Activated T-helper 2 cell treated with anti-CD3 and anti-CD28 coated beads, Interferon-gamma antibody, Interleukin-2, Interleukin-4, amounts not matched to agents 10 μg/mL and 5 μg/mL and 100 μg/mL, durations not matched to agents 14 hours and 24 hours and 36 hours (primary cell): ENCODE measurements at places on chromosomes 7 and 10.
A peak's percentile ranks its signal among the peaks of the same experiment; 100 is the strongest.

DNA sequence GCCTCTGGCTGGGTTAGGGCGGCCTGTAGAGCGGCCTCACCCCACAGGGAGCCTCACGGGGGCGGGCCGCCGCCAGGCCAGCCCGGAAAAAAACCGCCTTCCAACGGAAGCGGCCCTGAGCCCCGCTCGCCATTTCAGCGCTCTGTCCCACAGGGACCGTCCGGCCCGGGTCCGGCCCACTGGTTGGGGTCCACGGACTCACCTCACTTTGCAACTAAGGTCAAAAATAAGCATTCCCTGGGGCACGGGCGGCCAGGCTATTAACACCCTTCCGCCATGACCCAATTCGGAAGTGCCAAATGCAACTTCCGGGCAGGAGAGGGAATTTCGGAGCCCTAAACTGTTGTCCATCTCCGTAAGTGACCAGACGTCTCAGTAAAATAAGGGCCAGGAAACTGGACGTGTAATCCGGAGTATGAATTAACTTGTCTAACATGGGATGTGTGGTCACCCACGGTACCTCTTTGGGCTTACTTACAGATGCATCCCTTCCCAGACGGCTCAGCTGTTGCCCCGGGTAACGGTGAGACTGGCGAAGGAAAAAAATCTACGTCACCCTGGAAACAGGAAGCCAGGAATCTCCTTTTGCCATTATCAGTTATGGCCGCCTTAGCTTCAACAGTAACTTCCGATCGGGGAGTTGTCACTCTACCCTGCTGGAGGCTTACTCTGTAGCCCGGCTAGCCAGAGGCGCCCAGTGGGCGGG, at the start of gene BBIP1:
Gene BBIP1 (minus strand): TSS at position 538 of the 706 bp plus-strand sequence. CDS start 1,023 bp downstream, outside the sequence.
- no peaks in the 10 kb centered on the region for H3K27me3 ChIP-seq
- peaks cover 15% of the 10 kb centered on the region for H3K36me3 ChIP-seq
- H3K4me3 ChIP-seq: peak within 1 kb of the TSS; percentile 94

- H3K27ac ChIP-seq: no peak overlapping the region
- no peaks in the 10 kb centered on the region for H3K27me3 ChIP-seq
- no peak overlapping the region for H3K4me3 ChIP-seq
- no peaks in the 10 kb centered on the region for H3K36me3 ChIP-seq
- DNase-seq: no peak
- H3K4me1 ChIP-seq: no peaks in the 10 kb centered on the region
Measured at GRCh38 chr7:151690606-151691005, 170.9 kb upstream of the RHEB start.

DNA sequence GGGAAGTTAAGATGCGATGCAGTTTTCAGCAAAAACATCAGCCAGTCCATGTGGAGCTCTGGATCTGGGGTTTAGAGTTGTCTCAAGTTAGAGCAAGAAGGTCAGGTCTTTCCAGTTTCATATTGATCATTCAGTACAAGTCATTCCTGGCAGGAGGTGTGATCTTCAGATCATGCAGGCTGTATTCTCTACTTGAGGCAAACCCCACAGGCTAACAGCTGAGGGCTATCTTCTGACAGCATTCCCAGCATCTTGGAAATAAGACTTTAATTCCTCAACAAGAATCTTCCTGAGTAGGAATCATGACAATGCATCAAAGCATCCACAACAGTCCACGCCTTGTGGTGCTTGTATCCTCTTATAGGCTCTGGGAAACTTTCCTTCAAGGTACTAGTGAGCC, 94.9 kb upstream of the ZNF438 start:
- no peak overlapping the region for H3K27ac ChIP-seq
- DNase-seq: no peak
- no peak overlapping the region for H3K4me3 ChIP-seq
- H3K27me3 ChIP-seq: no peaks in the 10 kb centered on the region
- peaks cover 24% of the 10 kb centered on the region for H3K4me1 ChIP-seq

DNA sequence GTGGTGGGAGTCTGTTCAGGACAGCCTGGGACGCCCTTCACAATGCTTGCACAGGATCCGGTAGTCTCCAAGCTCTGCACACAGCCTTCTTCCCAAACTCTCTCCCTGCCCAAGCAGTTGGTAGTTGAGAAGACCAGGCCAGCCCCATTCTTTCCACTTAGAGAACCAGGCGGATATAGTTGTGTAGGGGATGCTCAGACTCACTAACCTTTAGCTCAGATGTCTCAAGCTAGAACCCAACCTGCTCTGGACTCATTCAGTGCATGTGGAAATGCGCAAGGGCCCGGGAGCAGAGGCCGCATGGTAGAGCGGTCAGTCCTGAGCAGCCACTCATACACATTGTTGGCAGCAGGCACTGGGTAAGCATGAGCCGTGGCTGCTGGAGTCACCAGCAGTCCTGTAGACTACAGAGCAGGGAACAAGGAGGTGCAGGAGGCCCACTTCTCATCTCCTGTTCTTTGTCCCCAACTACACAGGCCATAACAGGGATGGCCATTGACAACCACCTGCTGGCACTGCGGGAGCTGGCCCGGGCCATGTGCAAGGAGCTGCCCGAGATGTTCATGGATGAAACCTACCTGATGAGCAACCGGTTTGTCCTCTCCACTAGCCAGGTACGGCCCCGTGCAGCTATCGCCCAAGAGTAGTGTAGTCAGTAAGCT, 17.2 kb upstream of the C10orf53 start:
- H3K4me3 ChIP-seq: no peak overlapping the region
- H3K36me3 ChIP-seq: no peaks in the 10 kb centered on the region
- H3K27me3 ChIP-seq: no peaks in the 10 kb centered on the region
- DNase-seq: no peak
- H3K27ac ChIP-seq: no peak overlapping the region

GRCh38 chr7:140059273-140060242, 3.2 kb downstream of the PARP12 start:
- peak overlapping the region; percentile 71 for H3K4me3 ChIP-seq
- no peak for DNase-seq
- H3K27me3 ChIP-seq: no peaks in the 10 kb centered on the region
- peak overlapping the region; percentile 79 for H3K27ac ChIP-seq

DNA sequence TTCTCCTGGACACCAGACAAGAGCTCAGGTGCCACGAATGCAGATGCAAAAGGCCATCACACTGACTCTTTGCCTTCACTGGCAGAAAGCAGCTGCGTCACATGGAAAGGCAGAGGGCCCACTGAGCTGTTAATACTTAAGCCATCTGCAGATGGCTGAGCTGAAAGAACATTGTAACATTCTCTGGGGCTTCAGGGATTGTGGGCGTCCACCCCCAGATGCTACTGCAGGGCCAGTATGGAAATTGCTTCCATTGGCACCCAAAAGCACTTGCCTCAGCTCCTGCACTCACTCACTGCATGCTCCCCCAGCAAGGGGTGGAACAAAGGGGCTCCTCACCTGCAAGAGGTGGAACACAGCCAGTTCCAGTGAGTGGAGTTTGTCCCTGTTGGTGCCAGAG, 1264.6 kb downstream of the REEP3 start:
- no peak overlapping the region for H3K4me3 ChIP-seq
- H3K36me3 ChIP-seq: no peaks in the 10 kb centered on the region
- no peaks in the 10 kb centered on the region for H3K4me1 ChIP-seq
- H3K27ac ChIP-seq: no peak overlapping the region
- DNase-seq: no peak
- H3K27me3 ChIP-seq: no peaks in the 10 kb centered on the region
